CD4-positive, alpha-beta T cell treated with Interleukin-17A for 1 hour (primary cell): ENCODE measurements at places on chromosomes 16 and 17.

DNA sequence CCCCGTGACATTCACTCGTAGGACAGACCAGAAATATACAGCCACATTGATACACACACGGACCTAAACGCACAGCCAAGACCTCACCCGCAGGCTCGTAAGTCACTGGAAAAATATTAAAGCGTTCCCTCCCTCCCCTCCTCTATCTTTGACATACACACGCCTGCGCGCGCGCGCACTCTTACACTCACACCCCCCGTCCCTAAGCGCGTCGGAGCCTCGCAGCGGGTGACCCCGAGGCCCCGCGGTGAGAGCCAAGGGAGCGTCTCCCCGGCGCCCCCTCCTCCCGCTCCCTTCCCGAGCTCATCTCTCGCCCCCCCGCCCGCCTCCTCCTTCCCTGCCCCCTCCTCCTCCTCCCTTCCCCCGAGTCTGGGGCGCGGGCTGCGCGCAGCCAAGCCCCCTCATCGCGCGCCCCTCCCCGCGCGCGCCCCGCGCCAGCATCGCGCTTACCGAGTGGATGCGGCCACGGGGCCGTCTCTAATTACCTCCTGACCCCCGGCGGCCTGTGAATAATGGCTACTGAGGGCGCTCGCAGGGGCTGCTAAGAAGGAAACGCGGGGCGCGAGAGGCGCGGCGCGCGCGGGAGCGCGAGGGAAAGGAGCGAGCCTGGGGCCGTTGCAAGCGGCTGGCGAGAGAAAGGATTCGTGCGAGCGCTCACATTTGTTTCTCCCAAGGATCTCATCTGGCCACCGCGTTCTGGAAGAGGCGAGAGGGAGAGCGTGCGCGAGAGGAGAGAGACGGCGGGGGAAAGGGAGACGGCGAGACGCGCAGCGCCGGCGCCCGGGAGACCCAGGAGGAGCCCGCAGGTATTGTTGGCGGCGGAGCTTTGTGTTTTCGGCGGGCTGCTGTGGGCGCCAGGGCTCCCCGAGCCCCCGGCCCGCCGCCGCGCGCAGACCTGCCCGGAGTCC, 42.4 kb downstream of the RAI1 start:
- DNase-seq, result no peak

DNA sequence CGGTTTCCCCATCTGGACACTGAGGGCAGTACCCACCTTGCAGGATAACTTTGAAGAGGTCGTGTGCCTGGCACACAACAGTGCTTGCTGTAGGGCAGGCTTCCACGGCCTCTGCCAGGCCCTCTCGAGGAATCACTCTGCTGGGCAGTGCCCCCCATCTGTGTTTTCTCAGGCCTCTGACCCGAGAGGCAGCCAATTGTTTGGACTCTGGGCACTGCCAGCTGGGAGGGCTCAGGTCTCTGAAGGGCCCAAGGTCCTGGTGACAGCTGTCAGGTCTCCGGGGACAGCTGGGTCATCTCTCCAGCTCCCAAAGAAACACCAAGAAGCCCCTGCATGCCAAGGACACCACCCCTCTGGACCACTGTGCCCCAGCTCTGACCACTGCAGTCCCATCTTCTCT, 1.0 kb upstream of the RAB26 start:
- no peak for DNase-seq

- DNase-seq, result no peak
These were observed 11.2 kb downstream of the CHD9NB start for GRCh38 chr16:53041320-53042051.

DNA sequence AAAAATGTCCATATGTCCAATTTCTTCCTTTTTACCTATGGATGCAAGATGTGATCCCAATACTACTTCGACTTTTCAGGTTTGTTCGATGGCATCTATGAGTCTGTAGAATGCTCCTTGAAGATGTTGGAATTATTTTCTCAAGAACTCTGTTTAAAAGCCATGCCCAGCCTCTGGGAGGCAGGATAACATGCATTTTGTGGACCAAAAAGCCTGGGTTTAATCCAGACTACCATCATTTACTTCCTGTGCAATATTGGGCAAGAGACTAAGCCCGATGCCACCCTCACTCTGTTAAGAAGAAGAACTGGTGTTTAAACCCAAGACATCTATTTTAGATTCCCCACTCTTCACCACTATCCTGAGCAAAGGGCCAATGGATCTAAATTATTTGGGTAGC, 42.8 kb upstream of the SALL1 start:
- DNase-seq, result no peak

GRCh38 chr16:62130101-62130500, 93.9 kb upstream of the CDH8 start:
- no peak for DNase-seq

DNA sequence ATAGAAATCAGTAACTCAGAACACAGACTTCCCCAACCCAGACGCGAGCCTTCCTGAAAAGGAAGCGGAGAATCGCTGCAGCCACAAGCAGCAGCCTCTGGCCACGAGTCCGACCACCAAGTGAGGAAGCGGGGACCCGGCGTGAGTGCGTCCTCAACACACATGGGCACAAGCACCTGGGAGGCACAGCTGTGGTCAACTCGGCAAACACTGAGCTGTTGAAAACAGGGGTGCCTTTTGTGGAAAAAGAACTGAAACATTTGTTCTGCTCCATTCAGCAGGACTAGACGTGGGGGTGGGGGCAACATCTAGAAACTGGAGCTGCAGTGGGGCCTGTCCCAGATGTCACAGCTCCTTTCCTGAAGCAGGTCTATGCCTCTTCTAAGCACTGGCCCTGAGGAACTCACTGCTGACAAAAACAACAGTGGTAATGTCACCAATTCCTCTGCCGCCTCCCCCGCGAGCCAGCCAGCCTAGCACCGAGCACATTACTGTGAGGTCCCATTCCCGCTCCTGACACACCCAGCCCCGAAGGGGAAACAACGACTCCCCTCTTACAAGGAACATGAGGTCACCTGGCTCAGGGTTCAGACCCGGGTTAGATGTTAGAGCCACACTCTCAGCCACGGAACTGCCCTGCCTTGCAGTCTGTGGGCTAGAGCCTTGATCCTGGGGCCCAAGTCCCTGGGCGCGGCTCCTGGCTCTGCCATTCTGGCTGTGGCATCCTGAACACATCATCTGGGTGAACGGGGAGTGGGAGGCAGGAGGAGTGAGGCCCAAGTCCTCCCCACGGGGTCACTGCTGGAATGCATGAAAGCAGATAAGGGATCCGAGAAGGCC, 29.0 kb downstream of the KDM8 start:
- no peak for DNase-seq
